Activated effector memory CD4-positive, alpha-beta T cell treated with anti-CD3 and anti-CD28 coated beads, Interleukin-2, amount 50 U/mL, for 16 hours (primary cell): ENCODE measurements at places on chromosomes 5 and 9.

DNA sequence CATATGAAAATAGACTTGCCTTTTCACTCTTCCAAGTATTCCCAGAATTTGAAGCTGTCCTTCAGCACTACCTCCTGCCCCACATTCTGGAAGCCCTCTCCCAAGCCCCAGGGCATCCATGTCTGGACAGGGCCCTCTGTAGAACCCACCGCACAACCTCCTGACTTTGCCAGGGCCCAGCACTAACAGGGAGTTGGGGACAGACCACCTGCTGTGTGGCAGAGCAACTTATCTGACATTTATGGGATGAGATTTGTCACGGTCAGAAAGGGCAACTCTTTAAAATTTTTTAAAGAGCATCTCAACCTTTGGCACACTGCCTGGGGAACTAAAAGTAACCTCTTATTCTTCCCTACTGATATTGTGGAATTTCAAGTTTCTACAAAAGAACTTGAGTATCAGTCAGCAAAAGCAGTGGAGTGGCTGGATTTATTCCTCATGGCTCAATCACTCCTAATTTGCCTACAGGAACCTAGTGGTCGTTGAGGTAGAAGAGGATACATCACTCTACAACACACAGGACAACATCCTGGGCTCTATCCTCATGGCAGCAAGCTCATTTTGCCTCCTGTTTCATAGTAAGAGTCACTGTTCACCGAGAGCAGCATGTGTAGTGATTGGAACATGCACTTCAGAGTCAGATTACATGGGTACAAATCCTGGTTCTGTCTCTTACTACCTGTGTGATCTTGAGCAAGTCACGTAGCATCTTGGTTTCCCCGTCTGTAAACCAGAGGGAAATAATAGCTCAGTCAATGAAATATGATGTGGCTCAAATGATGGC, 285.3 kb downstream of the ENC1 start:
- no peak for DNase-seq

DNA sequence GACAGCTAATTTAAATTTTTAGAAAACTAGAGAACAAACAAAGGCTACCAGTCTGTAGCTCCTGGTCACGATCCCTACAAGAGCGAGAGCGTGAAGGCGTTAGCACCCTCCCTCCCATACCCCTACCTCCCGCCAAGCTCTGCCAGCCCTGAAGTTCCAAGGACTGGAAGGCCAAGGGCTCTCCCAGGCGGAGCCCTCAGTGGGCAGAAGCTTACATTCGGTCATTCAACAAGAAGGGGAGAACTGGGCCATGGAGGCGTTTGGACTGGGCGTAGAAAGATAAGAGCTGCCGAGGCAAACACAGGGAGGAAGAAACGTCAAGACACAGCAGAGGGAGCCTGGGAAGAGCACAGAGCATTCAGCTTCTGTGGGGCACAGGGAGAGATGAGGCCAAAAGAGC, 3.0 kb downstream of the MXD3 start:
- DNase-seq: no peak

DNA sequence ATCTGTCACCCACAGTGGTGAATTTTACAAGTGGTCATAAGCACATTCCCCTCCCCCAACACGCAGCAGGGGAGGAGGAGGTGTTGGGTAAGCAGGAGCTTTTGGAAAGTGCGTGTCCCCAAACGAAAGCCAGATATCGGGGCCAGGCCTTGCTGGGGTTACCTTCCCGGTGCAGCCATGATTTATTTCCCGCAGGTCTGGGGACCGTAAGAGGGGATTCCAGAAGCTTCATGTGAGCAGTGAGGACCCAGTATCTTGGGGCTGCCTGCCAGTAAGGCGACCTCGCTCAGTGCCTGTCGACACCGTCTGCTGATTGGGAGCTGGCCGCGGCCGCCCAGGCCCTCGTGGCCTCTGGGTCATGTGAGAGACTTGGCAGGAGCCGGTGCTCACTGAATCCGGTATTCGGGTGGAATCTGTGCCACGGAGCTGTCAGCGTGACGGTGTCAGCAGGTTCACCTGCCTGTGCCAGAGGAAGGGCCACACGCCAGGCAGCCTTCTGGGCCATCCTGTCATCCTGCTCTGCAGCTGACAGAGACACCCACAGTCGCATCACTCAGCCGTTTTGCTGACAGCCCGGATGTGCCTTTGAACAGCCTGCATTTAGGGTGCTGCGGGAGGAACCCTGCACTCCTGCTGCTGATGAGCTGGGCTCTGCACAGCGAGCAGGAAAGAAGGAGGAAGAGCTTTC, 37.3 kb downstream of the SEC61B start:
- DNase-seq: peak; percentile 77

- no peak for DNase-seq
Observed at GRCh38 chr5:42064821-42065220, 139.7 kb downstream of the FBXO4 start.

DNA sequence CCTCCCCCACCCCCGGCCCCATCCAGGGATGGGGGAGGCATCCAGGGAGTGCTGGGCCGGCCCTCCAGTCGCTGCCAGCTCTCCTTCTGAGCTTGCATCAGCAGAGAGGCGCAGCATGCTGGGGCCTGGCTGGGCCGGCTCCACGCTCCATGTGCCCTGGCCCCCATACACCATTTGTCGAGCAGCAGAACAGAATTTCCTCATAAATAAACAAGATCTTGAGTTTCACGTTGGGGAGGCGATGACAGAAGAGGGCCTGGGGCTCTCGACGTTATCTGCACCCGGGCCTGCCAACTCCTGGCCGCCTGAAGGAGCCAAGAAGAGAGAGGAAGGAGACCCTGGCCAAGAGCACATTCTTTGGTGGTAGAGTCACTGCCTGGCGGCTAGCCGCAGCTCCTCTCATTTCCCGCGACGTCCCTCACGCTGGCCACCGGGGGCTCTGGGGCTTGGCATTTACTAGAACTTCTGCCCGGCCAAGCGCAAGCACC, 177.0 kb downstream of the FGF18 start:
- no peak for DNase-seq

DNA sequence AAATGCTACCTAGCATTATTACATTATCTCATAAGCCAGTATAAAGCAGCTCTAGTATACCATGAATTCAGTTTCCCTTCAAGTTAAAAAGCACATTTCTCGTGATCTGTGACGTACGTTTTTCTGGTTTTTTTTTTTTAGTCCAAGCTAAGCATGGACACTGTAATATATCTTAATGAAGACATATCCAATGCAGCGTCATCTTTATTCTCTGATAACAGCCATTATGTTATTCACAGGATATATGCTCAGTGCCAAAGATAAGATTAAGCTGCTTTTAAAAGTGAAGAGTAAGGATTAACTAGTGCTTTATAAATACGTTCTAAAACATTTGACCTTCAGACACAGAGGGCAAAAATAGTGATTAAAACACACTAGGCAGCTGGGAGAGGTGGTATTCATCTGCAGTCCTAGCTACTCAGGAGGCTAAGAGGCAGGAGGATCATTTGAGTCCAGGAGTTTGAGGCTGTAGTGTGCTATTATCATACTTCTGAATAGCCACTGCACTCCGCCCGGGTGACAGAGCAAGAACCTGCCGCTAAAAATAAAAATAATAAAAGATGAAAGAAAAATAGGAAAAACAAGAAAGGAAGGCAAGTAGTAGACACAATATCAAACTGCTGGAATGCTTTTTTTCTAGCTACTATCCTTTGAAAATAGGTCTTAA, 7.7 kb downstream of the CSNK1A1 start:
- DNase-seq: no peak

DNA sequence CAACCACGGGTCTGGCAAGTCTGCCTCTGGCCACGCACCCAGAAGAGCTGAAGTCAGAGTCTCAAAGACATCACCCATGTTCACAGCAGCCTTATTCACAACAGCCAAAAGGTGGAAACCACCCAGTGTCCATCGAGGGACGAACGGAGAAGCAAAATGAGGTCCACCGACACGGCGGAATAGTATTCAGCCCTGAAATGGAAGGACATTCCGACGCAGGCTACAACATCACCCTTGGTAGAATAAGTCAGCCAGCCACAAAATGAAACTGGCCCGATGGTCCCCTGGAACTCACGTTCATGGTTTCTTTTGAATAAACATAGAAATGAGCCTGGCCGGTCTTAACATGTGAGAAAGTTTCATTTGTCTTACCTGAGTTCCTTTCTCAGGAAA, 16.9 kb downstream of the CCDC187 start:
- DNase-seq: no peak

DNA sequence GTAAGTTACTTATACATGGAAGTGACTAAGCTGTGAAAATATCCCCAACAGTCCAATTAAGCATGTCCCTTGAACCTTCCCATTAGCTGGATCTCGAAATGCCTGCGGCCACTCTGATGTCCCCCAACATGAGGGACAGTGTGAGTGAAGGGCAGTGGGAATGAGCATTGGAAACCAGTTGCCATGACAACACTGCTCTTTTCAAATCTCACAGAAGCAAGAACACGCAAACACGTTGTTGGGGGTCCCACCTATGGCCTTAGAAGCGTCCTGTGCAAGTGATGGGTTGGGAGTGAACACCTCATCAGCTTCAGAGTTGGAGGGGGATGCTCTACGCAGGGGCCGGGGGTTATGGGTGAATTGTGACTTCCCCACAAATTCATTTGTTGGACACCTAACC, 205.9 kb downstream of the NXNL2 start:
- DNase-seq: no peak

DNA sequence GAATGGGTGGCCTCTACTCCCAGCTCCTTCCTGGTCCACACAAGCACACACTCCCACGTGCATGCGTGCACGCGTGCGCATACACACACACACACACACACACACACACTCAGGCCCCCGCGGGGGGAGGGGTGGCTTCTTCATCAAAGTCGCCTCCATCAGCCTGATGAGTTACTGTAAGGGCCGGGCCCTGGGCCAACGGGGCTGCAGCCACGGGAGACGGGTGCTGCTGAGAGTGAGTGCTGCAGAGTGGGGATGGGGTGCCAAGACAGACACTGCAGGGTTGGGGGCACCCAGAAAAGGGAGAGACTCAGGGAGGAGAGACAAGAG, 18.1 kb downstream of the CNTFR start:
- DNase-seq: no peak

DNA sequence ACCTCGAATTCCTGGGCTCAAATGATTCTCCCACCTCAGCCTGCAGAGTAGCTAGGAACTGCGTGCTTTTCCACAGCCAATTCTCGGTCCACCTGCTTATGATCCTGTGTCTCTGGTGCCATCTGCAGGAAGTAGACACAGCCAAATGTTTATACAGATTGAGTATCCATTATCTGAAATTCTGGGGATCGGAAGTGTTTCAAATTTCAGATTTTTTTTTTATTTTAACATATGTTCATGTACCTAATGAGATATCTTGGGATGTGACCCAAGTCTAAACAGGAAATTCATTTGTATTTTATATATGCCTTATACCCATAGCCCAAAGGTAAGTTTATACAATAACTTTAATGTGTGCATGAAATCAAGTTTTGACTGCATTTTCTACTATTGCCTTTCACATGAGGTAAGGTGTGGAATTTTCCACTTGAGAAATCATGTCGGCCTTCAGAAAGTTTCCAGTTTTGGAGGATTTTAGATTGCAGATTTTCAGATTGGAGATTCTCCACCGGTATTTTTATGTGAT, 89.5 kb downstream of the ESM1 start:
- no peak for DNase-seq

- peak; percentile 60 for DNase-seq
Observed at GRCh38 chr5:1827886-1828397, 26.7 kb downstream of the NDUFS6 start.

DNA sequence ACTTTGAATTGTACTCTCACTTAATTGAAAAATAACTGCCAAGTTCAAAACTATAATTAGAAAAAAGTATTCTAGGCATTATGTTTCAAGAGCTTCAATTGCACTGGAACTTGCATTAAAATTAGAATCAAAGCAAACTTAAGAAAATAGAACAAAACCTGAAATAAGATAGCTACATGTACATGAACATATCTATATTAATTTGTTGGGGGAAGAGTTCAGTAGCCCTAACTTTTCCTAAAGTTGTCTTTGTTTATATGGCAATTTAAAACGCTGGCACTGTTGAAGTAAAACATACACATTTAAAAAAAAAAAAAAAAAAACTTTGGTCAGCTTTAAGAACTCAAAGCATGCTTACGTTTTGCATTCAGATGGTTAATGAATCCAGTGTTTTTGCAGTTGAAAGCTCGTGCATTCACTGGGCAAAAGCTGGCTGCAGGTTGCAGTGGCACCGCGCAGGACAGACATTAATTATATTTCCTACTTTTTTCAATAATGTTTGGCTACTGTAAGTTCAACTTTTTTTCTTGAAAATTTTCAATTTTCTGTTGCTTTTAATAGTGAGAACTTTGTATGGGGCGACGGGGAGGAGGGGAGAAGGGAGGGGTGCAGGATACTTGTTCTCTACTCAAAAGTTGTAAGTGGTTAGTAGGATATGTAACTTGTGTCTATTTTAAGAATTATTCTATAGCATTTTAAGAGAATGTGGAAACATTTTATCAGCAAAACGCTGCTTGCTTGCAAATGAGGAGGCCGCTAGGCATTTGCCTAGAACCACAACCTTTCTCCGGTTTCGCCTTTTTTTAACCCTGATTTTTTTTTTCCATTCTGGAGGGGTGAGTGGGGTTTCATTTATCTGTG, 3.9 kb downstream of the NR2F1 start:
- no peak for DNase-seq

GRCh38 chr9:13607481-13608441, 328.3 kb upstream of the MPDZ start:
- DNase-seq: no peak

DNA sequence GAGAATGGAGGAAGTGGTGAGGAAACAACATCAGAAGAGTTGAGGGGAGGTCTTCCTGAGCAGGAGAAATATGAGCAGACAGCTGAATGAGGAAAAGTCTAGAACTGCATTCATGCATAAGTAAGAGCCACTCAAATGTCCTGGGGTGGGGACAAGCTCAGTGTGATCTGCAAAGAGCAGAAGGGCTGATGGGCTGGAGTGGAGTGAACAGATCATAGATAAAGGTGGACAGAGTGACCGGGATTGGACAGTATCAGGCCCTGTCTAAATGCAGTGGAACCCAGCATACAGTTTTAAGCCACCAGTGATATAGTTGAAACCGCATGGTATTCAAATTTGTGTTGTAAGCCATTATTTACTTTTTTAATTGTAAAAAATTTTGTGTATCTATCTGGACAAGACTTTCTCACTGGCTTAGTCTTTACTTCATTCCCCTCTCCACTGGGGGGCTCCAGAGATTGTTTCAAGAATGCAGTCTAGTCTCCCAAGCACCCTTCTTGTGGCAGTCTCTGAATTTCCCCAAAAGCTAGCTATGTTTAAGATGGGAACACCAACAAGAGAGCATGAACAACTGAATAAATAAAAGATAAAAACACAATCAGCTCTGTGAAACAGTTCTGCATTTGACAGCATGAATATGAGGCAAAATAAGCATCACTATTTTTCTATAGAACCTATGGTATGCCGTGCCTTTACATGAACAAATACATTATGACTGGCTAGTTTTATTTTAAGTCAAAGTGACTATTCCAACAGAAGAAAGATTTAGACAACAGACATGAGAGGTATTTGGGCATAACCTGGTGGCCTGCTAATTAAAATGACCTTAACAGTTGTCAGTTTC, 10.7 kb upstream of the STK32A start:
- no peak for DNase-seq
